ENCODE measurements at places on chromosomes 2 and 18. TPM values are rescaled to one million over a fixed set of nuclear protein-coding genes. Genes with fewer than 3 reads are reported as not detected.

The ADGRF3 gene
- 1.1 TPM for total RNA-seq

The LIMS4 gene
- total RNA-seq: 0.54 TPM

The ACTG2 gene
- total RNA-seq: not detected

The IGFBP5 gene
- under 0.01 TPM for total RNA-seq

The NOTO gene
- not detected for total RNA-seq

The CRYGC gene
- total RNA-seq: not detected

The CLASP1 gene
- 40.1 TPM for total RNA-seq

The UGT1A8 gene
- total RNA-seq: under 0.01 TPM

The MYOM1 gene
- total RNA-seq: 0.27 TPM

The METTL8 gene
- 5.9 TPM for total RNA-seq

The RAB6C gene
- under 0.01 TPM for total RNA-seq

The C2orf78 gene
- total RNA-seq: not detected

The SLC8A1 gene
- 1.6 TPM for total RNA-seq

The ZC3H6 gene
- 4.8 TPM for total RNA-seq

The FOXD4L1 gene
- total RNA-seq: 0.27 TPM

The C2orf66 gene
- 0.27 TPM for total RNA-seq

The LOXL3 gene
- 14.3 TPM for total RNA-seq

The ASPRV1 gene
- 1.1 TPM for total RNA-seq

The TRAPPC8 gene
- total RNA-seq: 26.7 TPM

The NEMP2 gene
- 6.2 TPM for total RNA-seq

The DTYMK gene
- 10.0 TPM for total RNA-seq

The NDC80 gene
- 1.3 TPM for total RNA-seq

The EN1 gene
- not detected for total RNA-seq

The GMCL1 gene
- 12.1 TPM for total RNA-seq

The STON1 gene
- 3.5 TPM for total RNA-seq

The SERPINB3 gene
- total RNA-seq: not detected

The KCNG2 gene
- 14.8 TPM for total RNA-seq

The MC2R gene
- total RNA-seq: not detected
